Activated CD8-positive, alpha-beta memory T cell treated with anti-CD3 and anti-CD28 coated beads for 1 hour (primary cell): ENCODE measurements at places on chromosomes 6 and 20.

GRCh38 chr6:29251736-29252135, 49.8 kb upstream of the OR14J1 start:
- no peak for DNase-seq

- DNase-seq, result no peak
Observed at GRCh38 chr6:151399679-151400078, 8.3 kb upstream of the ZBTB2 start.

GRCh38 chr6:44548319-44548718, 160.8 kb downstream of the CDC5L start:
- DNase-seq, result no peak

DNA sequence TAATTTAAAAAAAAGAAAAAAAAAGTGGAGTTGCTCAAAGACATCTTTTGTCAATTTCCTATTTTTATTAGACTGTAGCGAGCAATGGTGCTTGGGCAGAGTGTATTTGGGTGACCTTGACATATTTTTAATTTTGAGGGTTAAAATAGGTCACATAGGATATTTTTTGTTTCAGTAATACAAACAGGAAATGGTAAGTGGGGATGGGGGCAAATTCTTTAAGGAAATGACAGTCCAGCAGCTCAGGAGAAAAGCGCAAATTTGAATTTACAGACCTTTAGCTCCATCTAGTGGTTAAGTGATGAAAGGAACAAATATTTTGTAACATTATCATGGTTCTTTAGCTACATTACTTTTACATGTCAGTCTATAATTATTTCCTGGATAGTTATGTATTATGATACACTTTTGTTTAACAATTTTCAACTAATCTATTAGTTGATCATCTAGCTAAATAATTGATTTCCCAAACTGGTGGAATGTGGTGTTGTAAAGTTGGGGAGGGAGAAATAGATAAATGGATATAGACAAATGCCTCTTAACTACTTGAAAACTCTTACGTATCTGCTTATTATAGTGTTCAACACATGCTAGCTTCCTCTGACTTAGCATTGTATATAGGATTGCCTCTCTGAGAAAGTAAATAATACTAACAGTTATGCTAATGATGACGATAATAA, 10.0 kb downstream of the CITED2 start:
- no peak for DNase-seq

- DNase-seq, result no peak
Observed at GRCh38 chr6:24822696-24823095, 24.0 kb upstream of the ARMH2 start.

DNA sequence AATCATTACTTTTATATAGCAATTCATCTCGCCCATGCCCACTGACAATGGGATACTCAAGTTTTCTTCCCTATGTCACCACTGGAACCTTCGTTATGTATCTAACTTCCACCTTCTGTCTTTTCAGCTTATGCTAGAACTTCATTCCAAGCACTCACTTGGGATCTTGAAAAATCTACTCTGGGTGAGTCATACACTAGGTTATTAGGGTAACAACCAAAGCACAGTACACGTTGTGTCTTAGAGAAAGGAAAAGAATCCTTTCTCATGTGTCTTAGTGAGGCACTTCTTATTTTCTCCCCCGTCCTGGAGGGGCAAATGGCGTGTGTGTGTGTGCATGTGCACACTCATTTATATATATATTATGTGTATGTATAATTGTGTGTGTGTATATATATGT, 18.3 kb upstream of the FAM162B start:
- DNase-seq, result no peak

GRCh38 chr6:41430875-41431274, 95.5 kb downstream of the NCR2 start:
- DNase-seq, result no peak

DNA sequence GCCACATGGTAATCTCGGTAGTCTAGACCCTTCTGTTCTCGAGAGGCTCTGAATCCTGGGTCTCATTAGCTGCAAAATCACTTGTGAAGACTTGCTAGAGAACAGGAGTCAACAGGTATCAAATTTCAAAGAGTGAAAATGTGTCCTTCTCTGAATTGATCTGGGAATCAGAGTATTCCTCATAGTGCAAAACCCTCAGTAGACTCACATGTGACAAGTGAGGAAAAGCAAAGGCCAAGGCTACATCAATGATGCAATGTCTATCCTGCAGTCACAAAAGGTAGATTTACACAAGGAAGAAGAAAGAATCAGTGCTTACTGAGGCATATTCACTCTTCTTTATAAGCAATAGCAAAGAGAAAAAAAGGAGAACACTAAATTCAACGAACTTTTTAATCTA, 1220.0 kb upstream of the GJE1 start:
- DNase-seq, result no peak

DNA sequence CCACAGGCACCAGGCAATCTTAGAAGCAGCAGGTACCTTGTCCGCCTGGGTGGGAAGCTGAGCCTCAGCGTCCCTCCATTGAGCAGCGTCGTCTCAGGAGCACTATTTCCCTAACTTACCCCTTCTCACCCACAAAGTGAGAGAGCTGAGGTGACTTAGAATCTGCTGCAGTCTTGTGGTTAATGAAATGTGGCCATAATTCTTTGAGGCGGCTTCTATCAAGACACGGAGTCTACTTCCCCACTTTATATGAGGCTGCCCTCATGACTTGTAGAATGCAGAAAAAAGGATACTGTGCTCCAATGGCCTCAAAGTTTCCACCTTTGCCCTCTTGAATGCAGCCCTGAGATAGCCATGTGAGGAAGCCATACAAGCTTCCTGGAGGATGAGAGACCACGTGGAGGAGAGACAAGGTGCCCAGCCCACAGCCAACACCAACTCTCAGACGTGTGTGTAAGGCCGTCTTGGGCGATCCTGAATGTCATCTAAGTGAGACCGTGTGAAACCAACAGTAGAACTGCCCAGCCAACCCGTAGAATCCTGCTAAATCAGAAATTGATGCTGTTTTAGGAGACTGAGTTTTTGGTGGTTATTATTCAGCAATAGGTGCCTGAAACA, 9.1 kb upstream of the TAGAP start:
- no peak for DNase-seq

- no peak for DNase-seq
Observed at GRCh38 chr6:37188962-37189510, 19.1 kb downstream of the PIM1 start.
